ENCODE measurements at places on chromosomes 5 and 9.

GRCh38 chr5:134003817-134004625 is 754 bp downstream of the VDAC1 start:
- peak; percentile 30 for DNase-seq

DNA sequence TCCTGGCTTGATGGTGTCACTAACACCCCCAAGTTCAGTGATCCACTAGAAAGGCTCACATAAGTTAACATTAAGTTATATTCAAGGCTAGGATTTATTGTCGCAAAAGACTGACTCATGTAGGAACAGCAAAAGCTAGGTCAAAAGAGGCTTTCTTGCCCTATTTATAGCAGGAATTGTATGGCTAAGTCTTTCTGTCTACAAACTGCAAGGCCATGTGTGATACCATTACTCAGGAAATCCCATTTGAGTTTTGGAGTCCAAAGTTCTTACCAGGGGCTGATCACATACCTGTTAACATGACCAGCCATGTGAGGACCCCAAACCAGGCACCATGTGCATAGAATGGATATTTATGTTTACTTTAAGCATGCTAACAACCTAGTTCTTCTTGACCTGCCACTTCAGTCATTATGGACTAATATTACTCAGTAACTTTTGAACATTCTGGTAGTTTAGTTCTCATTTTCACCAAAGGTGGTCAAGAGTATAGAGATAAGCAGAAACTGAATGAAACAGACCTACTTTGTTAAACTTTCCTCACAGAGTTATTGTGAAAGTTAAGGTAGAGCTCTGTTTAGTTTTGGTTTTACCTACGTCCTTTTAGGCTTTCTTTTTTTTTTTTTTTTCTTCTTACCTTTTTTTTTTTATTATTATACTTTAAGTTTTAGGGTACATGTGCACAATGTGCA is 281.1 kb downstream of the FER start:
- DNase-seq: no peak

DNA sequence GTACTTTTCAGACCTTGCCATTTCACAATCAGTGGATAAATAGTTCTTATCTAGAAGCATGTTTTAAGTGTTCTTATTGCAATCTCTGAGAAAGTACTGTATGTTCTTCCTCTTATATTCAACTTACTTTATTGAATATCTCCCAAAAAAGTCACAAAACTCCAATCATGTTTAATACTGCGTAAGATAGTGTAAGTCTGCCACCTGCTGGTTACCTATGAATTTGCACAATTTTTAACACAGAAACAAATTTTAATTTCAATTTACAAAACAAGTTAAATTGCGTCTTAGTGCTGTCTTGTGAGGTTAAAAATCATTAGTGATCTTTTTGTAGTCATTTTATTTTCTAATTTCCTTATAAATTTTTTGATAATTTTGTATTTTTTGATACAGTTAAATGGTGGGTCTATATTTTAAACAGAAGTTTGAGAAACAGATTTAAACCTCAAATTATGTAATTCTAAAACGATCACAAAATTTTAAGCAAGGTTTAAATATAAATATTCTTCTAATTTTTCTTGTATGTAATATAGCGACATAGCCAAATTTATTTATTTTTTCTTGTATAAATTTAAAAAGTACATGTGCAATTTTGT is 115.8 kb downstream of the EMB start:
- no peak for DNase-seq

DNA sequence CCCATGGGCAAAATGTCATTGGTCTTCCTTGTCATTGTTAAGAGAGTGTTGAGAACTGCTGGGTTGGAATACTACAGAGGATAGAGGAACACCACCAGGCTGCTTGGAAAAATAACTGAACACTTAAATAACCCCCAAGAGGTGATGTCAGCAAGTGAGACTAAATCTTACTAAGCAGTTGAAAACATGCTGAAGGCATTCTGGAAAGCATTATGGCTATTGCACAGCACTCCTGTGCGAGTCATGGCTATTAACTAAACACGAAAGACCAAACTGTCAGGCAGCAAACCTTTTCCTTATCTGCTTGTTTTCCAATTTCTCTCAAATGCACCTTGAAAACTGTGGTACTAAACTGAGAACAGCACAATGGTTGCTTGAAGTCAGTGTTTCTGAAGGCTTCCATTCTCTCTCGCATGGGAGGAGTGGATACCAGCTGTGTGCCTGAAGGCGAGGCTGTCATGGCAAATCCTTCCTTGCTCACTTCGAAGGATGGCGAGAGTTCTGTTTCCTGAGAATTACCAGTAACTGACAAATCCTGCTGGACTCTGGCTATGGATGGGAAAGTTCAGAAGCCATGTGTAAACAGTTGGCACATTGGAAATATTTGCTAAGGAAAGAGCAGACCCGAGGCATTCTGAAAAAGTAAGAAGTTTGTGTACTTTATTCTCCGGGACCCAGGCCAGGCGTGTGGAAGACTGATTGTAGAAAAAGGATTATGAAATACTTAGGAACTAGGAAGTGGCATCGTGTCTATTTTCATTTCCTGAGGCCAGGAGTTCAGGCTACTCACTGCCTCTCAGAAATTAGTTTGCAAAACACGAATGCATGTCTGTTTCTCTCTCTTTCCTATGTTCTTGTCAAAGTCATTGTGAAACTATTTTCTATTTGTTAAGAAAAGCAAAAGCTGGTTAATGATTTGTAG is 182.1 kb downstream of the DMRT2 start:
- no peak for DNase-seq

DNA sequence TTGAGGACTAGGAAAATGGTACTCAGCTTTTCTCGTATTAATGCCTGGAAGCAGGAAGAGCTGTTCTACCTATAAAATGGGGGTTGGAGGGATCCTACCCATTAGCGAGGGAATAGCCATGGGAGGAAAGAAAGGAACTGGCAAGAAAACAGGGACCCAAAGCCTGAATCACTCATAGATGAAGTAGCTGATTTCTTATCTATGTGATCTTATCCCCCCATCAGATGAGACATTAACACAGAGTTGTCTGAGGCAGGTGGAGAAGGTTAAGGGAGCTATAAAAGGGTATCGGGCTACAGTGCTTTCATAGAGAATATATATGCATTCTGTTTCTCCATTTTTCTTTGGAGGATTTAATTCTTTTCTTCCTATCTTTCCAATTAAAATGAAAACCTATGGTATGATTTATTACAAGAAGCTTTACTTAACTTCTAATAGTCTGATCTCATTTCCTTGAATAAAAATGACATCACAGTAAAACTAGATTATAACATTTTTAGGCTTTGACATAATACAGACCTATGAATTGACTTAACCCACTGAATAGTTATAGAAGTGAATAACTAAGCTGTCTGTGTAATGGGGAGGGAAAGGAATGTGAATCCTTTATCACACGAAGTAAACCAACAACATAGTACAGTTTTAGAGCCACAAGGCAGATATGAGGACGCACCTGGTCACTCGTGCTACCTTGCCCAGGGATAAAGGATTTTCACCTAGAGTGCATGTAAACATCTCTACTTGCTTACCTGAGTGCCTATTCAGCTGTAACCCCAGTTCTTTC is 39.0 kb downstream of the IQGAP2 start:
- DNase-seq: no peak

DNA sequence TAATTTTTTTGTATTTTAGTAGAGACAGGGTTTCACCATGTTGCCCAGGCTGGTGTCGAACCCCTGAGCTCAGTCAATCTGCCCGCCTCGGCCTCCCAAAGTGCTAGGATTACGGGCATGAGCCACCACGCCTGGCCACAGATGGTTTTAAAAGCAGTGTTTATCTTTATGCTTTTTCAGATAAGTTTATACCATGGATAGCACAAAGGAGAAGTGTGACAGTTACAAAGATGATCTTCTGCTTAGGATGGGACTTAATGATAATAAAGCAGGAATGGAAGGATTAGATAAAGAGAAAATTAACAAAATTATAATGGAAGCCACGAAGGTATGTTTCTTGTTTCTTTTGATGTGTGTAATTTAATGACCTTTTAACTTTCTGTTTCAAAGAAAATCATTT is 35.1 kb downstream of the POLK start:
- no peak for DNase-seq

GRCh38 chr9:15211160-15211814 is 95.7 kb downstream of the TTC39B start:
- peak; percentile 8 for DNase-seq

DNA sequence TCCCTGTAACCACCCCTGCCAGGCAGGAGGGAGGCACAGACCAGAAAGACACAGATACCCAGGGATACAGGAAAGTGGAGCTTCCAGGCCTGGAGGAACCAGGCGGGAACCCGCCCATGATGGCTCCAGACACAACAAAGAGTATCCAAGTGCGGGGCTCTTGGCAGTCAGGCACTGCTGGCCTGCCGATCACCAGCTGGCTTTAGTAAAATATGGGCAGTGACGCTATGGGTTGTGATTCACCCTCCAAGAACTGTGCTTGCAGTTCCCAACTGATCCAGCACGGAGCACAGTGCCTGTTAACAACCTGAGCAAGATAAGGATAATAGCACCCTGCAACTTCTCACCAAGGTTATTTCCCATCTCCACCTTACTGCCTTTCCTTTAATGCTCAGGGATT is 463.3 kb downstream of the IRX1 start:
- DNase-seq: no peak

DNA sequence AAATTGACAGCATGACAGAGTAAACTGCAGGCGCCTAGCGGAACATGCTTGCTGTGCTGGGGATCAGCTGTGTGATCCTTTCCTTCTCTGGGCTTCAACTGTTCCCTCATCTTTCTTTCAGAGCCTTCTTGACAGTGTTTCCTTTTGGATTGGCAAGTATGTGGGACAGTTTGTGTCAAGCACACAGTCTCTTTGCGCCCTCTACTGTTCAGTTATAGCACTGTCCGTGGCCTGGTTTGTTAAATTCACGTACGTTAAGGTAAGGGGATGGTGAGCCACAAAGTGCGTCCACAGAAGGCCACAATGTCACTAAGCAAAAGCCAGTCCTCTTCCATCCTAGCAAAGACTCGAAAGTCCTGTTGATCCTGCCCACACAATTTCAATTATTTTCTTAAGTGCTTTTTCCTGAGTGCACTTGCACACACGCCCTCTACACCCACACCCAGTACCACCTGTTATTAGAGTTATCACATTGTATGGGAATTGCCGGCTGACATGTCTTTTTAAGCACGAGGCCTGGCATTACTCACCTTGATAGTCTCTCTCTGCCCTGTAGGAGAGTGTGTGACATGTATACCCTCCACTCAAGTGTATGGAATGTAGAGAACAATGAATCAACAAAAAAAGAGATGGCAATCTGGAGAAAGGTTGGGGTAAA is 22.5 kb upstream of the PTPN3 start:
- DNase-seq: peak; percentile 1
